ENCODE measurements at places on chromosomes 16 and 17.

DNA sequence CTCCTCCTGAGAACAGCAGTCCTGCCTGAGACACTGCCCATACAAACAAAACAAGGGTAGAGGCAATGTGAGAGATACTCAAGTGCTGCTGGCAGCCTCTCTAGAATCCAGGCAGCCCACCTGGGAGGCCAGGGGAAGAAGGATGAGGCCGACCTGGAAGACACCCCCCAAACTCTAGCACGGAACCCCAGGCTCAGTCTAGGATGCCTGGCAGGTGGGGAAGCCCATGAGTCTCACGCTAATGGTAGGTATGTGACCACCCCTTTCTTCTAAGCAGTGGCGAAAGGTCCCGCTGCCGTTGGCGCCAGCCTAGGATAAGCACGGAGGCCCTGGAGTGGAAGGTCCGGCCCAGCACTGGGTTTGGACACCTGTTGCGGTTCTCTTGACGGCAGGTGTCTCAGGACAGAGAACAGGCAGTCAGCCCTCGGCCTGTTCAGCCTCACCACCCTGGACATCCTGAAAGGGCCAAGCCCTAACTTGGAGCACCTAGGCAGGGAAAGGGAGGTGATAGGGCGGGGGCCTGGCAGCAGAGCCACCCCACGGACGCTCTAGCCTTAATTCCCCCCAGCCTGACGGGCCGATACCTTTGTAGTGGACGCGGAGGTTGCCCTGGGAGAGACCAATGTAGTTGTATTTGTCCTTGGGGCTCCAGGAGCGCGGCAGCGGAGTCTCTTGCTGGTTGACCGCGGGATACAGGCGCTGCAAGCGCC lies 487 bp downstream of the RANBP10 start:
- DNase-seq, result no peak

DNA sequence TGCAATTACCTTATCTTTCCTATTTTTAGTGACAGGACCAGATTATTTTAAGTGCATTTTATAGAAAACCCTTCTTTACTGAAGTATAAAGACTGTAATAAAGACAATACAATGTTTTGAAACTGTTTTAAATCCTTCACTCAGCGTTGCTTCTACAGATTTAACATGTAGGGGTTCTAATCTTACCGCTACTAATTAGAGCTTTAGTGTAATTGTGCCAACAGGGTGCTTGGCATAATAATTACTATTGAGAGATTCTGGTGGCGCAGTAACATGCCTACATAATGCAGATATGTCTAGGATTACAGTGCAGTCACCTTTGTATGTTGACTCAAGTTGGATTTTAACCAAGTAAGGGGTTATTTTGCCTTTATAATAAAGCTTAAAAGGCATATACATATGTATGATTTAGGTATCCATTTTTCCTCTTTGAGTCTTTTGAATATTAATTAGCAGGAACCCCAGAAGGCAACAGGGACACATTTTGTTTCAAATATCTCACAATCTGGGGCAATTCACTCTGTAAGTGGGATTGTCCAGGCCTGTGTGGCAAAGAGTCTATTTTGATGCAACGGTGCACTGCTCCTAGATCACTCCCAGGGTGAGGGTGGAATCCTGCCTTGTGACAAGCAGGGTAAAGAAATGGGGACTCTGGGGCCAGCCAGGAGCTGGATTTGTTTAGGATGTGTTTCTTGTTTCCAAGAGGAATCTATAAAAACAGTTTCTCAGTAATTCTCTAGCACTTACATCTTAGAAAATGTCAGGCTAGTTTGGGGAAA lies 604.7 kb upstream of the SALL1 start:
- no peak for DNase-seq

DNA sequence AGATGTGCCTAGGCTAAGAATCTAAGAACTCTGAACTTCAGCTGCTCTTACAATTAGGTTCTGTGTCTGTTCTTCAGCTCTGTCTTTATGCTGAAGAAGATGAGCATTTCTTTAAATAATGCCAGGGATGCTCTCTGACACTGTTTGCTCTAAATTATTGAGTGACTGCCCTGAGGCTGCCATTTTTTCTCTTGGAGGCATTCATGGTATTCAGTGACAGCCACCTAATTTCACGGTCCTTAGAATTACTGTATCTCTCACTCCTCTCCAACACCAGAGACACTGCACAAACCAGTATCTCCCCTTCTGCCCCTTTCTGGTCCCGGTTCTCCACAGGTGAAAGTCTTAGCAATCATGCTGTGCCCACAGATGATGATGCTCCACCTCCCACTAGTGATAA lies 123.6 kb upstream of the MPHOSPH6 start:
- DNase-seq, result no peak

DNA sequence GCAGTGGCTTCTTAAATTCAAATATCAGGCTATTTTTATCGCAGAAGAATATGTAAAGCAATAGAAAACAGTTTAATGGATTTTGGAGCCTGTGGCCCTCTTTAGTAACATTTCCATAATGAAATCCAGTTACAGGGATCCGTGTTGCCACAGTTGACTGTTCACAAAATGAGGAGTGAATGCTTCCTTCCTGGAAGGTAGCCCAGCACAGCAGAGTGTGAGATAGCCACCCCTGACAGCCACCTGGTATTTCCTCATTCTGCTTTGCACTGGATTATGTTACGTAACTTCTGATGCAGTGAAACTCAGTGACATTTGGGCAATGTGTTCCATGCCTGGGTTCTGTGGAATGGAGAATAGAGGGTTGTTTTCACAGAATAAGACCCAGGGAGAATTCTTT lies 517.2 kb downstream of the RBFOX1 start:
- no peak for DNase-seq

DNA sequence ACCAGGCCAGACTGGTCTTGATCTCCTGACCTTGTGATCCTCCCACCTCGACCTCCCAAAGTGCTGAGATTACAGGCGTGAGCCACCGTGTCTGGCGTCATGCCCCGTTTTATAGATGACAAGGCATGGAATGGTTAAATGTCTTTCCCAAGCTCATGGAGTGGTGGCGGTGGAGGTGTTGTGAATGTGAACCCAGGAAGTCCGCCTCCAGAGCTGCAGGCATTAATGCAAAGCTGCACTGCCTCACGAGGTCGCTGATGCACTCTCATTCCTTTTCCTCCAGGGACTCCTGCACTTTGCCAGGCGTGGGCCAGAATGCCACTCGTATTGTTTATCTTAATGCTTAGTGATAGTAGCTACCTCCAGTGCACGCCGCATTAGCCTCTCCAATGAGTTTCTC lies 149.6 kb downstream of the WWOX start:
- DNase-seq, result no peak

GRCh38 chr17:35341411-35341992 lies 31.9 kb downstream of the SLFN11 start:
- DNase-seq, result no peak

GRCh38 chr17:12789075-12789480 lies 220 bp upstream of the ARHGAP44 start:
- DNase-seq, result no peak

DNA sequence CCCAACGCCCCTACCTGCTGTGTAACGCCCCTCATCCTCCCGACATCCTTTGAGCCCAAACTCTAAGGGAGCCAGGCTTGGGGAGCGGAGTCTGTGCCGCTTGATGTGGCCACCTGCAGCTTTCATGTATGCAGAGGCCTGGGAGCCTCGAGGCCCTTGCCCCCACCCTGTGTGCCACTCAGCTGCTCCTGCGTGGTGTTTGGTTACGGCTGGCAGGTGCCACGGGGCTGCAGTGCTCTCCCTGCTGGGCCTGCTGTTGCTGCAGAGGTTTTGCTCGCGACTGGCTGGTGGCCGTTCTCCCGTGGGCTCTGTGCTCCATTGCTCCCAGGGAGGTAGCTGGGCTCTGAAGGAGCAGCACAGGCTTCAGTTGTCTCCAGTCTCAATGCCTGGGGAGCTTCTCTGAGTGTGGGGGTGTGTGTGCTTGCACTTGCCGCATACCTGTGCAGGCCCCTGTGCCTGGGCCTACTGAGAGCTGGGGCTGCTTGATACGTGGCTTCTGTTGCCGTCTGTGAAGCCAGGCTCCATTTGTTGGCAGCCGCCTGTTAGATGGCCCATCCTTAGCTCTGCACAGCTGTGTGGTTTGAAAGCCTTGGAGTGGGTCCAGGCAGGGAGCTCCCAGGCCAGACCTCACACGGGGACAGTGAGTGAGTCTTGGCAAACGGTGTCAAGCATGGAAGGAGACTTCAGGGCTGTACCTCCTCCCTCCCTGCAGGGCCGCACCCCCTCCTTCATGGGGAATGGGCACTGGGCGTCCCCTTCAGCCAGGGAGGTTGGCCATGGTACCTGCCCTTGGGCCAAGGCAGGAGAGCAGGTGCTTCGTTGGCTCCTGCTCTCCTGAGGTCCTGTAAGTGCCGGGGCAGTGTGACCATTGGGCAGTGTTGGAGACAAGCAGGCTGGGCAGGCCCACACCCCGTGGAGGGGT lies 47.2 kb downstream of the PDPK1 start:
- DNase-seq, result peak; percentile 86

GRCh38 chr17:81142301-81143199 lies 22.8 kb upstream of the PVALEF start:
- peak; percentile 87 for DNase-seq

GRCh38 chr16:89155184-89155679 lies 16.3 kb upstream of the CDH15 start:
- DNase-seq, result peak; percentile 74

- peak; percentile 39 for DNase-seq
Measured at GRCh38 chr16:78684655-78685375, 585.4 kb downstream of the WWOX start.

- DNase-seq, result peak; percentile 90
Measured at GRCh38 chr17:980406-981291, 1.1 kb upstream of the NXN start.

DNA sequence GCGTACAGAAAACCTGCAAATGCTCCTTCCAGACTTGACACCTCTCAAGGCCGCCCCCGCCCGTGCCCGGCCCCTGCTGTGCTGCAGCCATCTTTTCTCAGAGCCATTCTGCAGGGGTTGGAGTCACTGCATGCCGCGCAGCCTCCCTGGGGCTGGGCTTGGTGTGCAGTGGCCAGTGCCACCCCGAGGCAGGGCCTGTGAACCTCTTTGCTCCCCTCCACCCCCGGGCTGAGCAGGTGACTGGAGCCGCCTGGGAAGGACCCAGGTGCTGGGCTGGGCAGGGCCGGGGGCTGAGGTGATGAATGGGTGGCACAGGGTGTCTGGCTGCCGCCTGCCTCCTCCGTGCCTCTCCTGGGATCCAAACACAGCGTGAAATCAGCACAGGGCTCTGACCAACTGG lies 20.3 kb downstream of the MRM3 start:
- no peak for DNase-seq

GRCh38 chr17:12856416-12856815 lies 67.1 kb downstream of the ARHGAP44 start:
- no peak for DNase-seq

GRCh38 chr17:57574040-57574513 lies 171.0 kb downstream of the CCDC182 start:
- peak; percentile 55 for DNase-seq

DNA sequence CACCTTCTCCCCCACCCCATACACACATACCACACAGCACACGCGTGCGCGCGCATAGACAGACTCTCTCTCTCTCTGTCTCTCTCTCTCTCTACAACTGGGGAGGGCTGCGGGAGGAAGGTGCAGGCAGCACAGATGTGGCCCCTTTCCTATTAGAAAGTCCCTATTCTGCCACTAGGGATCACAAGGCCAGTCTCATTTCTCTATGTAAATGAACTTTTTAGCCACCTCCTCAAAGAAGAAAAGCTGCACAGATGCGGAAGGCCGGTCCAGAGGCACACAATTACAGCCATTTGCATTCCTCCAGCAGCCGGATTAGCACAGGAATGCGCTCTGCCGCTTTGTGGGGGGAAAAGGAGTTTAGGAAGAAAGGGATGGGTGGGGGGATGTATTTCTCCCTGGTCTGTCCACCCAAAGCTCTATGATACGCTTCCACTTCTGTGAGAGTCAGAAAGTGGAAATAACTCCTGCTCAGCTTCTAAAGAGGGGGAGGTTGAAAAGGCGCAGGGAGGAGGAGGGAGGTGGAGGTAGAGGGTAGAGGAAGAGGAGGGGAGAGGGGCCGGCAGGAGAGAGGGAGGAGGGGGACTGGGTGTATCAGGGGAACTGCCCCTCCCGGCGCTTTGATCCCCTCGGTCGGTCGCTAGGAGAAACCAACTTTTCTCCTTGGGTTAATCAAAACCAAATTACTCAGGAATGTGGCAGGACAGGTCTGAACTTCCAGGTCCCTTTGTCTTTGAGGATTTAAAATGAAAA lies 11.7 kb downstream of the ZFHX3 start:
- no peak for DNase-seq

DNA sequence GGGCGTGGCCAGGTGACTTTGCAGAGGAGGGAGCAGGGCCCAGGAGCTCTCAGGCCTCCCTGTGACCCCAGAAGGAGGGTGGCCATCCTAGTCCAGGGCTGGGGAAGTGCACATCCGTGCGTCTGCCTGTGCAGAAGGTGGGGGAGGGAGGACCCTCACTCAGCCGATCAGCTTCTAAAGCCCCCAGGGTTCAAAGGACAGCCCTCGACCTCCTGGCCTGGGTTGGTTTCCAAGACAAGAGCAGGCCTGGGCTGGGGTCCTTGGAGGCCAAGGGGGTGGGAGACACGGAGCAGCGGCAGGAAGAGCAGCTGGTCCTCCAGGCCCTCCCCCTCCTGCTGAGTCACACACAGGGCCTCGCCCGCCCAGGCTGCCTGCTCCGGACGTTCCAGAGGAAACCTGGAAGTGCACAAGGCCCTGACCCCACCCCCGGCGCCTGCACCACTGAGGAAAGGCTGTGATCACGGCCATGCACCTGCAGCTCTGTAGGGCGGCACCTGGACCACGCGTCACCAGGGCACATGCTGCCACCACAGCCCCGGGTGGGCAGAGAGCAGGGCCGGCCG lies 67.1 kb upstream of the ZNF469 start:
- peak; percentile 67 for DNase-seq

Data from femur (tissue), 1 donor.